GM13976 (cell line): ENCODE measurements at places on chromosomes 6 and 20.

- peak; percentile 86 for DNase-seq
Measured at GRCh38 chr20:46021361-46022359, 7.4 kb upstream of the SLC12A5 start.

- peak; percentile 40 for DNase-seq
Measured at GRCh38 chr6:70956451-70957283, at the start of gene B3GAT2. Gene B3GAT2 (minus strand): TSS chr6:70957060. CDS start chr6:70956429, 631 bp downstream.

DNA sequence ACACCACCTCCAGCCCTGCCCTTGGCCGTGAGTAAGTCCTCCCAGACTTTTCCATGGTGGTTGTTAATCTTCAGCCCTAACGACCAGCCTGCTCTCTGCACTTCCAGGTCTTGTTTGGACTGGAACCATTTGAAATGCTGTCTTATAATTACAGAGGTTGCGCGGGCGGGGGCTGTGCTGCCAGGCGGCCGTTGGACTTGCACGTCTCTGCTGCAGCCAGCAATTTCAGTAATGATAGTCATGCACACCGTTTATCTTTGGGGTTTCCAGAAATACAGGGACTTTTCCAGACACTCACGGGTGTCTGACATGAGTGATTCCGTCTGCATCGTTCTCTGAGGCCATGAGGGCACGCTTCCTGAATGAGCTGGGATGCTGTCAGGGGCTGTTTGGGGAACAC, 118.2 kb downstream of the BMP7 start:
- no peak for DNase-seq

- DNase-seq = no peak
Measured at GRCh38 chr6:132614554-132614953, 9.5 kb downstream of the TAAR2 start.

DNA sequence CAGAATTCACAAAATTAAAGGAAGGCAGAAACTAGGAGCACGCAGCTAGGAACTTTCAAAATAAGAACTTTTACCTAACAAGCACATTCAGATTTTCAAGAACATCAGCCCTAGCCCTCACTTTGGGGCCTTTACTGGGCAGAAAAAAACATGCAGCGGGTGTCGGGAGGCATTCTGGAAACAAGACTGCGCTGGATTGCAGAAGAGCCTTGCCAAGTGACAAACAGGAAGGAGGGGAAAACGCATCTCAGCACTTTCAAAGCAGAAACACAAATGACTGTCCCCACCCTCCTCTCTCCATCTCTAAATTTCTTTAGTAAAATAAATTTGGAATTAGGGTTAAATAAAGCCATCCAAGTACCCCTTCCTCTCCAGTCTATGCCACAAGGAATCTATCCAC, 74.6 kb upstream of the RREB1 start:
- DNase-seq = no peak
